ENCODE measurements at places on chromosomes 1 and 21. TPM values are rescaled to one million over a fixed set of nuclear protein-coding genes. Genes with fewer than 3 reads are reported as not detected.

GRCh38 chr1:155012776-155013602, 10.4 kb downstream of the ZBTB7B start:
- H3K27me3 ChIP-seq, result no peaks in the 10 kb centered on the region
- no peak for DNase-seq
- H3K4me3 ChIP-seq, result no peak overlapping the region

The SPRR2A gene
- not detected for total RNA-seq

- H3K27ac ChIP-seq, result no peak overlapping the region
- H3K4me1 ChIP-seq, result no peaks in the 10 kb centered on the region
- no peak for DNase-seq
Measured at GRCh38 chr1:29245261-29245660, 8.9 kb downstream of the PTPRU start.

DNA sequence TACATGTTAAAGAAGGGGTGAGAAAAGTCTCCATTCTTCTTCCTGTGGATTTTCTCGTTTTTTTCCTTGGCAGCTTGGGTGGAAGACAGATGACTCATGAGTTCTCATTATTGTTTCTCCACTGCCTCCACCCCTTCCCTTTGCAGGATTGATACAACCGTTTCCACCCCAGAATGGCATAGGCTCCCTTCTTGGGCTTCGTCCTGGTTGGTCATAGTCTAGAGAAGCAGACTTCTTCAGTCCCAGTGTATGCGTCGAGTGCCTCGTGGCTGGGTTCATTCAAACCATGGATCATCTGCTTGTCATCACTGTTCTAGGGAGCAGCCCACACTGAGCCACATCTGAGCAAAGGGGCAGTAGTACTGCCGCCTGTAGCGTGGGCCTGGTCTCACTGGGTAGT, 13.7 kb downstream of the PTGFRN start:
- no peak overlapping the region for H3K27ac ChIP-seq
- H3K27me3 ChIP-seq, result no peaks in the 10 kb centered on the region
- H3K36me3 ChIP-seq, result no peaks in the 10 kb centered on the region
- no peak for DNase-seq
- no peaks in the 10 kb centered on the region for H3K4me1 ChIP-seq

The HES3 gene
- not detected for total RNA-seq

- H3K27me3 ChIP-seq, result peaks cover 20% of the 10 kb centered on the region
- no peaks in the 10 kb centered on the region for H3K36me3 ChIP-seq
- no peaks in the 10 kb centered on the region for H3K4me1 ChIP-seq
- no peak overlapping the region for H3K27ac ChIP-seq
- H3K4me3 ChIP-seq, result no peak overlapping the region
Measured at GRCh38 chr1:19049128-19049768, 92.8 kb upstream of the IFFO2 start.

GRCh38 chr1:77552626-77553025, 129.8 kb downstream of the ZZZ3 start:
- H3K27ac ChIP-seq, result no peak overlapping the region
- H3K4me1 ChIP-seq, result no peaks in the 10 kb centered on the region
- H3K27me3 ChIP-seq, result no peaks in the 10 kb centered on the region
- H3K36me3 ChIP-seq, result no peaks in the 10 kb centered on the region
- H3K4me3 ChIP-seq, result no peak overlapping the region

GRCh38 chr1:37393173-37394120, 80.9 kb upstream of the ZC3H12A start:
- no peaks in the 10 kb centered on the region for H3K4me1 ChIP-seq
- peaks cover 3% of the 10 kb centered on the region for H3K27me3 ChIP-seq
- no peaks in the 10 kb centered on the region for H3K36me3 ChIP-seq
- H3K4me3 ChIP-seq, result no peak overlapping the region
- no peak for DNase-seq

The TADA1 gene
- total RNA-seq, result 10.9 TPM

DNA sequence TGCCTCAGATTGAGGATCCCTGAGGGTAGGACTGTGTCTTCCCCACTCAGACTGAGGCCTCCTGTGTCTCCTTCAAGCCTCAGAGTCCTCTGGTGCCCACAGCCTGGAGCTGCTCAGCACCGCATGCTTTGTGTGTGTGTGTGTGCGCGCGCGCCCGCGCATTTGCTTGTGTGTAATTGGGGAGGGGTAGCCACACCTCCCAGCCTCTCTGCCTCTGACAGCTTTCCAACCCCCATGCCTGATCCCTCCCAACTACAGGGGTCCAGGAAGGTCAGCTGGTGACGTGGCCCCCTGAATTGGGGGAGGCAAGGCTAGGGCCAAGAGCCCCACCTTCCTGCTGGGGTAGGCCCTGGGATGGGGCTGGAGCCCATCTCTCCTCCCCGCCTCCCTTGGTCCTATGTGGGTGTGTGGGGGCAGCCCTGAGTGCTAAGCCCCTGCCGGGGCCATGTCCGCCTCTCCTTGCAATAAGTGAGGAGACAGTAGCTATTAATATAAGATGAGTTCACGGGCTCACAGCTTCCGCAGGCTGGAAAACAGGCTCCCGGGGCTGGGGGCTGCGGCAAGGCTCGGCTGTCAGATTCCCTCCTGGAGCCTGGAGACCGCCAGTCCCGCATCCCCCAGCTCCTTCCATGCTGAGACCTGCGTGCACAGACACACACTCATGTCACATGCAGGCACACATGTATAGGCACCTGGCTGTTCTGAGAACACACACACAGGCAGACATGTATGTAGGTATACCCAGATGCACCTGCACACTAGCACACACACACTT, 7.0 kb downstream of the GPR3 start:
- H3K36me3 ChIP-seq, result no peaks in the 10 kb centered on the region
- H3K27ac ChIP-seq, result no peak overlapping the region
- DNase-seq, result no peak
- H3K27me3 ChIP-seq, result no peaks in the 10 kb centered on the region

The MMEL1 gene
- not detected for total RNA-seq

The BNIPL gene
- not detected for total RNA-seq

The FMO4 gene
- 2.9 TPM for total RNA-seq

GRCh38 chr1:212458817-212459216, 26.1 kb downstream of the NENF start:
- H3K4me1 ChIP-seq, result peaks cover 12% of the 10 kb centered on the region
- H3K27me3 ChIP-seq, result no peaks in the 10 kb centered on the region
- H3K36me3 ChIP-seq, result no peaks in the 10 kb centered on the region

DNA sequence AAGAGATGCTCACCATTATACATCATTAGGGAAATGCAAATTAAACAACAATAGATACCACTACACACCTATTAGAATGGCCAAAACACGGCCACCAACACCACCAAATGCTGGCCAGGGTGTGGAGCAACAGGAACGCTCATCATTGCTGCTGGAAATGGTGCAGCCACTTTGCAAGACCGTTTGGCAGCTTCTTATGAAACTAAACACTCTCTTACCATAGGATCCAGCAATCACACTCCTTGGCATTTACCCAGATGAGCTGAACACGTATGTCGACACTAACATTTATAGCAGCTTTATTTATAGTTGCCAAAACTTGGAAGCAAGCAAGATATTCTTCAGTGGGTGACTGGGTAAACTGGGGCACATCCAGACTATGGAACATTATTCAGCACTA, 28.9 kb upstream of the ADARB1 start:
- peaks cover 30% of the 10 kb centered on the region for H3K4me1 ChIP-seq
- peak; percentile 62 for DNase-seq
- H3K36me3 ChIP-seq, result no peaks in the 10 kb centered on the region
- H3K27ac ChIP-seq, result peak overlapping the region; percentile 75

- H3K4me3 ChIP-seq, result no peak overlapping the region
- H3K36me3 ChIP-seq, result no peaks in the 10 kb centered on the region
- H3K27me3 ChIP-seq, result no peaks in the 10 kb centered on the region
Measured at GRCh38 chr1:182069028-182069466, 7.5 kb upstream of the ZNF648 start.

DNA sequence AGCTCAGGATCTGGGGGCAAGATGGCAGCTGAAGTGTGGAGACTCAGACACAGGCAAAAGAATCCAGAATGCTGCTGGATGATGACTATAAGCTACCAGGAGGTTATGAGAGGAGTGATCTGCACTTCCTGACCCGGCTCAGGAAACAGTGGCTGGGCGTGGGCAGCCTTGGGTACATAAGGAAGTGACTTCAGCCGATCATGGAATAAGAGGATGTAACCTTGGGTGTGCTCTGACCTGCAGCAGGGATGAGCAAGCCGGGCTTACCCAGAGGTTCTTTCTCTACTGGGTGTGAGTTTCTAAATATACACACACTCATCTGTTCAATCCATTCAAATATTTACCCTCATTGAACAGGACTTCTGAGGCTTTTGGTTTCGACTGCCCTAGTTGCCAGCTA, 62.7 kb downstream of the CD34 start:
- no peak for DNase-seq
- H3K36me3 ChIP-seq, result no peaks in the 10 kb centered on the region
- peaks cover 83% of the 10 kb centered on the region for H3K4me1 ChIP-seq
- H3K27me3 ChIP-seq, result no peaks in the 10 kb centered on the region
- H3K4me3 ChIP-seq, result no peak overlapping the region

The ADAR gene
- 38.4 TPM for total RNA-seq

GRCh38 chr1:183087001-183087400, 63.8 kb downstream of the LAMC1 start:
- peaks cover 37% of the 10 kb centered on the region for H3K4me1 ChIP-seq
- no peaks in the 10 kb centered on the region for H3K36me3 ChIP-seq
- no peaks in the 10 kb centered on the region for H3K27me3 ChIP-seq
- H3K27ac ChIP-seq, result no peak overlapping the region
- no peak overlapping the region for H3K4me3 ChIP-seq

The UBL4B gene
- not detected for total RNA-seq

DNA sequence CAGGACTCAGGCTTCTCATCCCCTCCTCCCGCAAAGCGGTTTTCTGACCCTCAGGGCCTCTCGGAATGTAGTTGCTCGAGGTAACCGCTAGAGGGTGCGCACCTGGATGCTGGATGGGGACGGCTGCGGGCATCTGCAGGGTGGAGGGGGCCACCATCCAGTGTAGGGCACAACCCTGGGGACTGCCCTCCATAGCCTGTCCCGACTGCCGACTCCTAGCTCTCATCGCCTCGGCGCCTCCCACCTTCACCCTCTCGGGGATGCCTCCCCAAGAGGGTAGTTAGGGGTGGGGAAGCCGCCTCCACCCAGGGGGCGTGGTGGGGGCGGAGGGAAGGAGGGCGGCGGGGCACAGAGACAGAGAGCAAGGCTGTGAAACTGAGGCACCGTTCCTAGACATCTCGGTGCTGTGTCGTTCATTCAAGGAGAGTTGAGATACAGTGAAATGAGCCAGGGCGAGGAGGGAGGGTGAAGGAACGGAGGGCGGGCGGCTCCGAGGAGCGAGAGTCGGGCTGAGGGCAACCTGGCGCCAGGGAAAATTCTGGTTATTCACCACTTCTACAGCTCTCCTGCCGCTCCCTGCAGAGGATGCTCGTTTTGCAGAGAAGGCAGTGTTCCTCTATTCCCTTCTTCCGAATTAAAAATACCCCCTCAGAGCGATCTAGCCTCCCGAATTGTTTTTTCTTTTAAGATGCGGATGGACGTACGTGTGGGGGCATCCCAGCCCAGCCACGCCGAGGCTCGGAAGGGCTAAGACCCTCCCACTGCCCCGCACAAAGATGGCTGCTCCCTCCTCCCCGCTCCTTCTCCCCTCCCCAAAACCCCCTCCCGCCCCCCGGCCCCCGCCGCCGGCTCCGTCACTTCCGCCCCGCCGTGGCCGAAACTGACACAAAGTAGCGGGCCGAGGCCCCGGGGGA, at the start of gene ATP8B2:
Gene ATP8B2 (plus strand): TSS at position 857 of the 914 bp plus-strand sequence. CDS start 2,617 bp downstream, outside the sequence.
- peak within 1 kb of the TSS; percentile 80 for H3K27ac ChIP-seq
- H3K27me3 ChIP-seq, result peaks cover 28% of the 10 kb centered on the region
- H3K36me3 ChIP-seq, result no peaks in the 10 kb centered on the region
- peak; percentile 50 for DNase-seq

DNA sequence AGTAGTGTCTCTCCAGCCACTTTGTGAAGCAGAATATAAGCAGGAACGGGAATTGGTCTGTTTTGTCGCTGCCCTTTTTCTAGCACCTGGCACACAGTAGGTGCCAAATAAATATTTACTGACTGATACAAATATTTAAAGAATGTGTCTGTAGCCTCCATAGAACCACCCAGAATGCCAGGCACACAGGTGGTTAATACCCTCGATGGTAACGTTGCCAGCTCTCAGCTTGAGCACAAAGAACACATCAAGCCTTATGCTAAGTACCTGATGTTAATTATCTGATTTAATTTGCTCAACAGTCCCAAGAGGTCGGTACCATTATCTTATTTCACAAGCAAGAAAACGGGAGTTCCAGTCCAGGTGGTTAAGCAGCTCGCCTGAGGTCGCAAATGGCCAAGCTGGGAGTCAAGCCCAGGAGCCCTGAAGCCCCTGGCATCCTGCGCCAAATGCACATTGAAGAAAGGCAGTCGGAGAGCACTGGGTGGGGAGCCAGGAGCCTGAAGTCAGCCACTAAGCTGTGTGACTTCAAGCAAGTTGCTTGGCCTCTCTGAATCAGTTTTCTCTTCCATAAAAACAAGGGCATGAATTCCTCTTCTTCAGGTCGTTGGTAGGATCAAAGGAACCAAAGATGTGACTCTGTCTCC, 26.4 kb downstream of the HSPG2 start:
- H3K36me3 ChIP-seq, result no peaks in the 10 kb centered on the region
- no peak for DNase-seq
- no peaks in the 10 kb centered on the region for H3K27me3 ChIP-seq
- peaks cover 92% of the 10 kb centered on the region for H3K4me1 ChIP-seq
- H3K27ac ChIP-seq, result peak overlapping the region; percentile 87
- no peak overlapping the region for H3K4me3 ChIP-seq

DNA sequence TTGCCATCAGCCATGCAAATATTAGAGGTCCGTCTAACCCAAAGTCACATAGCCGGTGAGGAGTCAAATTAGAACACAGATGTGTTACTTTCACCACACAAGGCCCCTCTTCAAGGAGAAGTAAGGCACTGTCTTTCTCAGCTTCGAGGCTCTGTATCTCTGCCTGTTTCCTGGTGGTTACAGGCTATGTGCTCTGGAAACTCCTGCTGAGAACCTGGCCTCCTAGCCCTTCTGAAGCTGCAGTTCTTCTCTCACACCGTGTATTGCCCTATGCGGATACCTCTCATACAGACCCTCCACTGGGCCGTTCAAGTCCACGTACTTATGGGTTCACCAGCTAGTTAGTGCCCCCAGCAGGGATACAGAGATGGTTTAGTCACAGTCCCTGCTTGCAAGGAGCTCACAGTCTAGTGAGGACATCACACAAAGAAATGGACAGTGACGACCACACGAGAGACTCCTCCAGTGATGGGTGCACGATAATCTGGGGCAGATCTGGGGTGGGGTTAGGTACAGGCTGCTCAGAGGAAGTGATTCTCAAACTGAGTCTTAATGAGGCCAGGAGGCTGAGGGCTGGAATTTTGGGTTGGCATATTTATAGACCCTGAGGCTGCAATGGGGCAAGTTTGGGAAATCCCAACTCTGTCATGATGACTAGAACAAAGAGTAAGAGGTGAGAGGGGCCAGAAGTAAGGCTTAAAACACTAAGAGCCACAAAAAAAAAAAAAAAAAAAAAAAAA, 22.8 kb upstream of the ELOA start:
- no peak overlapping the region for H3K4me3 ChIP-seq
- H3K27me3 ChIP-seq, result no peaks in the 10 kb centered on the region
- DNase-seq, result no peak

GRCh38 chr1:229114315-229114714, 156.6 kb upstream of the RAB4A start:
- no peaks in the 10 kb centered on the region for H3K27me3 ChIP-seq
- no peak for DNase-seq
- H3K4me1 ChIP-seq, result peaks cover 7% of the 10 kb centered on the region
- no peak overlapping the region for H3K27ac ChIP-seq

The OR2M3 gene
- not detected for total RNA-seq

The MXRA8 gene
- total RNA-seq, result 13.9 TPM

The OR2G6 gene
- total RNA-seq, result not detected

The OR2T29 gene
- total RNA-seq, result not detected

- DNase-seq, result no peak
- H3K27me3 ChIP-seq, result no peaks in the 10 kb centered on the region
- peaks cover 14% of the 10 kb centered on the region for H3K4me1 ChIP-seq
- H3K27ac ChIP-seq, result peak overlapping the region; percentile 31
- no peak overlapping the region for H3K4me3 ChIP-seq
Measured at GRCh38 chr1:25641931-25642573, 25.5 kb downstream of the MAN1C1 start.

The DMAP1 gene
- 24.9 TPM for total RNA-seq

The USH2A gene
- not detected for total RNA-seq

All from gastrocnemius medialis (tissue), 4 donors.